ENCODE measurements at places on chromosomes 2 and 18. TPM values are rescaled to one million over a fixed set of nuclear protein-coding genes. Genes with fewer than 3 reads are reported as not detected.

GRCh38 chr2:214261683-214262082, 149.2 kb upstream of the VWC2L start:
- DNase-seq, result no peak

Gene CD8A
- polyA plus RNA-seq, result 1.1 TPM

Gene TMEM17
- 2.0 TPM for polyA plus RNA-seq

- DNase-seq, result no peak
These were observed 31.7 kb upstream of the RAB1A start for GRCh38 chr2:65161551-65162100.

Gene RPRM
- 0.32 TPM for polyA plus RNA-seq

Gene MGAT4A
- polyA plus RNA-seq, result 5.2 TPM

- DNase-seq, result no peak
These were observed 377.2 kb downstream of the LRATD1 start for GRCh38 chr2:15009681-15010080.

- no peak for DNase-seq
These were observed 32.6 kb downstream of the RBKS start for GRCh38 chr2:27857417-27858172.

Gene PARD3B
- 3.0 TPM for polyA plus RNA-seq

GRCh38 chr2:202346180-202346579, 29.9 kb upstream of the BMPR2 start:
- DNase-seq, result no peak
